ENCODE measurements at places on chromosomes 3 and 15. TPM values are rescaled to one million over a fixed set of nuclear protein-coding genes. Genes with fewer than 3 reads are reported as not detected.

DNA sequence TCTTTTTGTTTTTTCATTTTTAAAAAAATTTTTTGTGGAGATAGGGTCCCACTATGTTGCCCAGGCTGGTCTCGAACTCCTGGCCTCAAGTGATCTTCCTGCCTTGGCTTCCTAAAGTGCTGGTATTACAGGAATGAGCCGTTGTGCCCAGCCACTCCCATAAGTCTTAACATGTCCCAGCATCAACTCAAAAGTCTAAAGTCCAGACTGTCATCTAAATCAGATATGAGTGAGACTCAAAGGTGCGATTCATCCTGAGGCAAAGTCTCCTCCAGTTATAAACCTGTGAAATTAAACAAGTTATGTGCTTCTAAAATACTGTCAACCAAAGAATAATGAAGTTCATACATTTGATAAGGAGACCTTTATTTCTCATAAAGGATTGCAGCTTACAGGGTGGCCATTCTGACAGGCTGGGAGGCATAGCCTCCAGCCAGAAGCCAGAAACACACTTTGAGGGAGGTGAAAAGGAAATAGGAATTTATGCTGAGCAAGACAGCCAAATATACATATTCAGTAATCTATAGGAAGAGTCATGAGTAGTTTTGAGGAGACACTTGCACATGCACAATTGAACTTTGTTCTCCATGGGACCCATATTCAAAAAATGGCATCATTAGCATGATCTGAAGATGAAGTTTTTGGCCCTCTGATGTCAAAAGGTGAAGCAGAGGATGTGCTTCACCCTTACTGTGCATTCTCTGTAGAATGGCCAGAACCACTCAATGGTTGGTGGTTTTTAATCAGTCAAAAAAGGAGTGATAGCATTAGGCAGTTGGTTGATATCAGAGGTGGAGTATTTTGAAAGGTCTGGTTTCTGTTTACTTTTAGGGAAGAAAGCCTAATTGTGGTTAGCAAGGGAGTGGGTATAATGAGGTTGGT, 11.0 kb upstream of the ZNF662 start:
- DNase-seq, result no peak

DNA sequence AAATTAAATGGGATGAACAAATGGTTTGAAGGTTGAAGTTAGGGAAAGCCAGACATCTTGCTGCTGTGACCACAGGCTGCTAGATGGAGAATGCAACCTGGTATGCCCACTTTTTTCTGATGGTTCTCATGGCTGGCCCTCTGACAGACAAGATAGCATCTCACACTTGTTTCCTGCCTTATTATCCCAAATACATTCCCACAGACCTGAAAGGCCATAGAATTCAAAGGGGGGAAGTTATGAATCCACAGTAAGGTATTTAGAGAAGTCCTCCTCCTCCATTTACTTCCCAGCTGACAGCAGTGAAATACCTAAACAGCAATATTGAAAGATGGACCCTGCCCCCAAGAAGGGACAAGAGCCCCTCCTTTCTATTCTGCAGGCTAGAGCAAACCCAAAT, 32.4 kb downstream of the LEO1 start:
- no peak for DNase-seq

GRCh38 chr15:25740383-25741255, 122.5 kb downstream of the ATP10A start:
- no peak for DNase-seq

DNA sequence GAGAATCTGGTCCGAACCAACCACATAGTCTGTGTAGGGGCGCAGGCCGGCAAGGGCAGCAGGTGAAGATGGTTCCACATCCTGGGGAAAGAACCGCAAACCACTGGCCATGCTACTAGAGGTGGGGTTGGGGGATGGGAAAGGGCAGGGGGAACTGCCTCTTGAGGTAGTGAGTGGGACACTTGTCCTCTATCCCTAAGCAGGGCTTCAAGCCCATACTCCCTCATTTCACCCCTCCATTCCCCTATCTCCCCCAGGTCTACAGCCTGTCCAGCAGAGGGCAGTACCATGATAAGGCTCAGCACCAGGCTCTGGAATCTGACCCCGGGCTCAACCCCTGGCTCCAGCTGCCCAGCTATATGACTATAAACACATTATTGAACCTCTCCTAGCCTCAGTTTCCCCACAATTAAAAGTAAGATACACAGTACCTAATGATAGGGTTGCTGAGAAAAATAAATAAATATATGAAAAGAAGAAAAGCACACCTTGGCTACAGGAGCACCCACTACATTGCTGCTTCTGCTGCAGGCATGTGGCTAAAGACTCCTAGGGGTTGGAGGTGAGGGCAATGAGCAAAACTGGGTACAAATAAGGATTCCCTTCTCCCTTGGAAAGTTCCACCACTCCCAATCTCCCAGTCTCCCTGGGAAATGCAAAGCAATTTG, 6.3 kb downstream of the GORASP1 start:
- DNase-seq, result peak; percentile 45

GRCh38 chr3:187318819-187319616, 27.5 kb upstream of the MASP1 start:
- DNase-seq, result peak; percentile 54

- DNase-seq, result no peak
Observed at GRCh38 chr3:51436998-51437639, 46.0 kb downstream of the RBM15B start.

DNA sequence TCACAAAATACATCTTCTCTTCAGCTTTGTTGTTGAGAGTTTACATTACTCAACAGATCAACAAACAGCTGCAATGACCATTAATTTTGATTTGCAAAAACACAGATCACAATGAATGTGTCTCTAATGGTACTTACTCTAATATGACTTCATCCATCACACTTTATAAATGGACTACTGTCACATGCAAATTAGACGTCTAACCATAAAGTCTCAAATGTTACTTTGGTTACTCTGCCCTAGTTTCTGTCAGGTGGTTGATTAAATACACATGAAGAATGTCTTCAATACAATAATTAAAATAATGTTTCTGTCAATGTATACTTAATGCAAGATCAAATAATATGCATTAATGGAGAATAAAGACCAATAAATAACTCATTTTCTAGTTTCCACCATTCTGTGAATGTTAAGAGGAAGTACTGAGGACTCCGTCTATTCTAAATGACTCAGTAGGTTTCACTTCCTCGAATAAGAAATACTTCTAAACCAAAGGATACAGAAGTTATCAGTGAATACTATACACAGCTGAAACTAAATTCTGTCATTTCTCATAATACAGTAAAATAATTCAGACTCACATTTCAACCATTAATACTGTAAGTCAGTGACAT, 145.8 kb downstream of the CBLB start:
- DNase-seq, result no peak

GRCh38 chr3:128163432-128163831, 10.2 kb downstream of the EEFSEC start:
- no peak for DNase-seq

Gene JMJD7
- 2.5 TPM for total RNA-seq

Gene THPO
- total RNA-seq, result 0.43 TPM
